ENCODE measurements at places on chromosomes 5 and 9. TPM values are rescaled to one million over a fixed set of nuclear protein-coding genes. Genes with fewer than 3 reads are reported as not detected.

Gene MZB1
- 61.1 TPM for total RNA-seq

Gene LURAP1L
- total RNA-seq, result not detected

Gene PCDHA9
- not detected for total RNA-seq

Gene FBLL1
- not detected for total RNA-seq

Gene FOXI1
- not detected for total RNA-seq

Gene PPP1R26
- 0.18 TPM for total RNA-seq

Gene SEMA5A
- total RNA-seq, result 0.02 TPM

Gene CCL27
- total RNA-seq, result not detected

Gene SLC6A7
- total RNA-seq, result not detected

Gene SLC1A1
- total RNA-seq, result 0.14 TPM

Gene RUSC2
- 0.99 TPM for total RNA-seq

Gene GFI1B
- total RNA-seq, result not detected

Gene PCDHA4
- total RNA-seq, result not detected

Gene GTF3C4
- total RNA-seq, result 16.0 TPM

Gene WNT8A
- not detected for total RNA-seq

All from activated CD8-positive, alpha-beta memory T cell treated with anti-CD3 and anti-CD28 coated beads, Interleukin-2, amount 10 ng/mL, durations not matched to agents 7 days and 5 days (primary cell).